ENCODE measurements at places on chromosomes 3 and 15.
A peak's percentile ranks its signal among the peaks of the same experiment; 100 is the strongest.

GRCh38 chr15:60493166-60493565 lies 14.2 kb upstream of the ICE2 start:
- DNase-seq = no peak

- DNase-seq = no peak
Measured at GRCh38 chr3:163261618-163262017, 1765.0 kb downstream of the OTOL1 start.

DNA sequence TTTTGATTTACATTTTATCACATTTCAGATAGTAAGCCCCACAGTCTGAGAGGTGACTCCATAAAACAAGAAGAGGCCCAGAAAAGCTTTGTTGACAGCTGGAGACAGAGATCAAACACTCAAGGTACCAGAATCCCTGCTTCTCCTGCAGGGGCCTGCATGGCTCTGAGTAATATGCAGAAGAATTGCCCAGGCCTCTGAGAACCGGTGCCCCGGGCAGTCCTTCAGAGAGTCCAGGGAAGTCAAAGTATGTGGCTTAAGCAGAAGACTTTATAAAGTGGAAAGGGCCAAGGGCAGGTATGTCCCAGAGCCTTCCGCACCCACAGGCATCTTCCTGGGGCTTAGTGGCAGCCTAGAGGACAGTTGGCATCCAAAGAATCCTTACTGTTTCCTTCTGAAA lies 12.8 kb downstream of the ATRIP start:
- DNase-seq = no peak

- no peak for DNase-seq
Measured at GRCh38 chr15:79122991-79123390, 32.4 kb upstream of the RASGRF1 start.

GRCh38 chr3:50340448-50341329 lies at the start of gene RASSF1:
TSS of gene RASSF1 (minus strand) at chr3:50340836. CDS start at chr3:50340805, 31 bp downstream.
- DNase-seq = peak; percentile 80
